ENCODE measurements at places on chromosomes 5 and 9.

GRCh38 chr5:132219289-132219970 lies 8.2 kb downstream of the P4HA2 start:
- DNase-seq, result no peak

DNA sequence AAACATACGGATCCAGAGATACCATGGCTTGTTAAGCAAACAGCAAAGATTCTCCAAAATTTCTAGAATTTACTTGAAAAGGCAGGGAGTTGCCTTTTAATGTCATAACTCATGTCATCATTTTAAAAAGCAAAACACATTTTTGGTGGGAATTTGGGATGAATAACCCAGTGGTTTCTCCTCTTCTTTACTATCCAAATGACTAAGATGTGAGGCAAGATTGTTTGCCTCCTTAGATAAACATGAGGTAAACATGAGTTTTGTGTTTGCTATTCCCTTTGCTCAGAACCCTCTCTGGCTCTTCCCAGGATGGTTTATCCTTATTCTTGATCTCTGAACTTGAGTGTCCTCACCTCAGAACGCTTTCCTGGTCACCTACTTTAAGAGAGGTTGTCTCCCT lies 267.0 kb downstream of the EBF1 start:
- DNase-seq, result no peak

DNA sequence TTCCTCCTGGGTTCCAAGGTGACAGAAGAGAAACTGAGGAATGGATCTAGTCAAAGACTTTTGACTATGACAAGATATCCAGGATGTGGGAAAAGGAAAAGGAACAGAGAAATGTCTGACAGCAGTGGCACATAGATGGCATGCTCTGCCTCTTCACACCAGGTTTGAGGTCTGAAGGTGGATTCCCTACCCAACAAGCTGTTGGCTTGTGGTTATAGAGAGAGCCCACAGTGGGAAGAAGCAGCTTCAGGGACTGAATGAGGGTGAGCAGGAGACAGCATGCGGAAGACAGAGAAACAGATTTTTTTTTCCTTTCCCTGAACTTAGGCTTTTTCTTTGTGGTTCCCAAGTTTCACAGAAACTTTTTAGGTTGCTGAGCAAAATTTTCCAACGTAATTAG lies 20.6 kb downstream of the IFNW1 start:
- no peak for DNase-seq

- DNase-seq, result no peak
These were observed 96.2 kb downstream of the ARHGEF28 start for GRCh38 chr5:73722231-73722630.

- DNase-seq, result no peak
These were observed 121.4 kb downstream of the DPYSL3 start for GRCh38 chr5:147388184-147389108.

DNA sequence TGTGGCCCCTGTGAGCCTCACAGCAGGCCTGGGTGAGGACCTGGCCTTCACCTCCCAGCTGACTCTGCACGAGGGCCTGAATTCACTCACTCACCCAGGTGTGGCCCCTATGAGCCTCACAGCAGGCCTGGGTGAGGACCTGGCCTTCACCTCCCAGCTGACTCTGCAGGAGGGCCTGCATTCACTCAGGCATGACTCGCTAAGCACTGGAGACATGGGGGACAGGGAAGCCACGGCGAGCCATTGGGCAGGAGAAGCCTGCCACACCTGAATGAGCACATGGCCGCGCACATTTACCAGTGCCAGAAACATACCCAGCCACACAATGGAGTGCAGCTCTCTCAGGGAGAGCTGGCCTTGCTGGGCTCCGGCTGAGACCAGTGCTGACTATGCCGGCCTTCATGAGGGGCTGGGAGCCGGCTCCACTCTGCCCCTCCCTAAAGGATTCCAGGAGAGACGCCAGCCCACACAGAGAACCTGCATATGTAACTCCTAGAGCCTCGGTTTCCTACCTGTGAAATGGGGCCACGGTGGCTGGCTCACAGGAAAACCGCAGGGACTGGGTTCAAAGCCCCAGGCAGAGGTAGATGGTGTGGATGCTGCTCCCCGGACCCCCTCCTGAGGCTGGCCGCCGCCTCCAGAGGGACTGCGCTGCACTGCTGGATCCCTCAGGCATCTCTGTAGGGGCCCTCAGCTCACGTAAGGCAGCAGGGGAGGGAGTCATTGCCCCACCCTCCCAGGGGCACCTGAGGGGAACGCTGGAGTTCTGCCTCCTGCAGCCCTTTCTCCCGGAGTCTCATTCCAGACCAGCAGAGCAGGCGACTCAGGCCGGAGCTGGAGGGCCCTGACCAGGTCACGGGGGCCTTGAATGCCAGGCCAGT lies 7.2 kb downstream of the ADAMTS2 start:
- DNase-seq, result no peak

- DNase-seq, result no peak
These were observed 64.3 kb upstream of the C6 start for GRCh38 chr5:41277476-41278245.

Measured in GDM1 (cell line).